Fibroblast of skin of abdomen (primary cell): ENCODE measurements at places on chromosomes 16 and 17.

DNA sequence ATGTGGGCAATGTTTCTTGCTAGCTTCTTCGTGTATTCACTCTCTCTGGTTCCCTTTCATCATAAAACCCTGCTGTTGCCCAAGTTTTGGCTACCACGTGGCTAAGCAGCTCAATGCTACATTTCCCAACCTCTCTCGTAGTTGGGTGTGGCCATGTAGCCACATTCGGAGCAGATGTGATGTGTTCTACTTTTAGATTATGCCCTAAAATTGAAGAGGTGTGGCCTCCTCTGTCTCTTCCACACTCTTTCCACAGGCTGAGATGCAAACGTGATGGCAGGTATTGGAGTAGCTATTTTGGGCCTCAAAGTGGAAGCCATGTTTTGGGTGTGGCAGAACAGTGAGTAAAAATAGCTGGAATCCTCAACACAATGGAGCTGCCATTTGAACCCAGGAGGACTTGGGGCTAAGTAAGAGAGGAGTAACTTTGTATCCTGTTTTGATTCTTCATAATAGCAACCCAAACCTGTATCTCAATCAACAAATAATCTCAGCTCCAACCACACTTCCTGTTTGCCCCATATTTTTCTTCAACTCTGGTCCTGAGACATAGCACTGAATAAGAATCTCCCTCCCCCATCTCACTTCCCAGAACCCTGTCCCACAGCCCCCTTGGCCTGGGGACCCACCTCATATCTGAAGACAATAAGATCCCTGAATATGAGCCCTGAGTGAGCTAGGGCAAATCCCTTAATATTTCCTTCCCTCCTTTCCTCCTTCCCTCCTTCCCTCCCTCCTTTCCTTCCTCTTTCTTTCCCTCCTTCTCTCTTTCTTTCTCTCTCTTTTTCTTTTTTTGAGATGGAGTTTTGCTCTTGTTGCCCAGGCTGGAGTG, 4.0 kb downstream of the NUPR1 start:
- DNase-seq = peak; percentile 28

DNA sequence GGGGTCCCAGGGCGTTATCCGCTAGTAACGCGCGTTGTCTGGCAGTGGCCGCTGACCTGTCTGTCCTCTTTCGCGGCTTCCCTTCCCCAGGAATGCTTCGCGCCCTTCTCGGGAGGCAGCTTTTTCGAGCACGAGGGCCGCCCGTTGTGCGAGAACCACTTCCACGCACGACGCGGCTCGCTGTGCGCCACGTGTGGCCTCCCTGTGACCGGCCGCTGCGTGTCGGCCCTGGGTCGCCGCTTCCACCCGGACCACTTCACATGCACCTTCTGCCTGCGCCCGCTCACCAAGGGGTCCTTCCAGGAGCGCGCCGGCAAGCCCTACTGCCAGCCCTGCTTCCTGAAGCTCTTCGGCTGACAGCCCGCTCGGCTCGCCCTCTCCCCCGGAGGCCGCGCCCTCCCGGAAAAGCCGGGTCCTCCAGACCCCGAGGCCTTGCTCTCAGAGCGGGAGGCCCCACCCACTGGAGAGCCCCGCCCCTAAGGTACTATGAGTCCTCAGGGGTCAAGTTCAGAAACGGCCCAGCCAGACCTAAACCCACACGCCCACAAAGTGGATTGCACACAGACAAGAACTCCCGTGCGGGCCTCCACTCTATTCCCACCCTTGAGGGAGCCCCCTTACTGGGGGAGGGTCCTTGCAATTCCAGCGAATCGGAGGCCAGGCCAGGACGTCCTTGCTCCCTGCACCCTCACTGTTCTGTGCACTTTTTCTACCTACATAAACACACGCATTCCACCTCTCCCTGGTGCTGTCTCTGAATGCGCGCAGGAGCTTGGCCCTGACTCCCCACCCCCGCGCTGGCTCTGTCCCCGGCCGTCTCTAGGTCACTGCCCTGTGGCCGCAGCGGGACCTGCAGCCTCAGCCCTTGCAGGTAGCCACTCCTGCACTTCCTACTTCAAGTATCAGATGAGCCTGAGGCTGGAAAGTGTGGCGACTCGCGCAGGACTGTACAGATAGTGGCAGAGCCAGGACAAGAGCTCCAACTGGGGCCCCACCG, 5.4 kb upstream of the SLC5A2 start:
- DNase-seq = no peak

- no peak for DNase-seq
These were observed 13.8 kb upstream of the DUSP14 start for GRCh38 chr17:37475731-37476420.

GRCh38 chr17:35900708-35901480, 20.7 kb upstream of the CCL5 start:
- peak; percentile 28 for DNase-seq

DNA sequence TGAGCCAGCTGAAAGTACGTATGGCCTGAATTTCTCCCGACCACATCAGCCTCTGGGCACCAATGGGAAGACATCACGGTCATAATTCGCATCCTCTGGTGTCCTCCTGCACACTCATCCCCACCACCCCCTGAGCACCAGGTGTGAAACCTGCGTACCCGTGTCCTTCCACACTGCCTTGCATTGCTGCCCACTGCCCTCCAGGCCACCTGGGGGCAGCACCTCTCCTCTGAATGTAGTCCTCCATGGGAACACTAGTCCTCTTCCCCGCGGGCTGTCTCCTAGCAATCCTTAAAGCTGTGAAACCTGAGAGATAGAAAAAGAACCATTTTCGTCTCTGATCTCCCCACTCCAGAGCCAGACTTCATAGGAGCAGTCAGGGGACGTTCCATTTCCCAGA, 125.5 kb downstream of the ZNF18 start:
- DNase-seq = no peak

GRCh38 chr16:6280055-6280454, 1052.6 kb upstream of the RBFOX1 start:
- DNase-seq = no peak

GRCh38 chr17:1648963-1649843, 463 bp downstream of the RILP start:
- peak; percentile 91 for DNase-seq

DNA sequence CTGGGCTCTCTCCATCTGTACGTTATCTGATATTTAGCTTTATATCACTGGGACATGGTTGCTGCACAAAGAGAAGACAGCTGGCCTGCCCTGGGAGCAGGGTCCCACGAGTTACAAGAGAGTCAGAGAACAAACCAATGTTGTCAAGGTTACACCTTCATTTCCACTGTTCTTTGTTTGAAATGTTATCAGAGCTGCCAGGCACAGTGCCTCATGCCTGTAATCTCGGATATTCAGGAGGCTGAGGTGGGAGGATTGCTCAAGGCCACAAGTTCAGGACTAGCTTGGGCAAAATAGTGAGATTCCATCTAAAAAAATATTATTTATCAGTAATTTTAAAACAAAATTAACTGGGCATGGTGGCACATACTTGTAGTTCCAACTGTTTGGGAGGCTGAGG, 34.6 kb downstream of the ATP6V0A1 start:
- no peak for DNase-seq

DNA sequence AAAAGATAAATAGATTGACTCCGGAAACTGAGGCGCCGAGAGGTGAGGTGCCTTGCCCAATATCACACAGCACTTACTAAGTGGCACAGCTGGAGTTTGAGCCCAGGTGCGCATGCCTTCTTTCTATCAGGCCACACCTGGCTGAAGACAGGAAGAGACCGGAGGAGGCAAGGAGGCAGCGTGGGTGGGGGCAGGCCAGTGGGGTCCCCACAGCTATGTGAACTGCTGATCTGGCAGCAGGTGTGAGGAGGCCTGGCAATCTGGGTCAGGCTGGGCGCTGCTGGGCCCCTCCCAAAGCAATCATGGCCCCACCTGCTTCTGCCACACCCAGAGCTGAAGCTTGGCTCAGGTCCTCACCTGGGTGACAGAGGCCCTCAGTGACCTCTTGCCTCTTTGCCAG, 1.9 kb upstream of the GDPD3 start:
- DNase-seq = no peak

DNA sequence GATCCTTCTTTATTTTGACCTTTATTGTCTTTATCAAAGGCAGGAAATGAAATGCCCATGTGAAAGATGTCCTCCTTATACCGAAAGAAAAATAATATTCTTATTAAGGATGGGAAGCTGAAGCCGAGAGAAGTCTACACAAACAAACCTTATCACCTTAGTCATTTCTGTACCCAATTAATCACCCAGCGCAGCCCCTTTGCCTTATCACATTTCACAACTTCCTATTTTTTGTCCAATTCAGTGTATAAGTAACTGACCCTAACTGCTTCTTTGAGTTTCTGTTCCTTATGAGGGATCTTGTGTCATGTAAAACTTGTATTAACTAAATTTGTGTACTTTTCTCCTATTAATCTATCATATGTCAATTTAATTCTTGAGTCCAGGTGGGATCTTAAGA, 16.4 kb upstream of the CCL23 start:
- no peak for DNase-seq

- DNase-seq = no peak
These were observed 213.2 kb downstream of the C16orf78 start for GRCh38 chr16:49586466-49587450.

- no peak for DNase-seq
These were observed 43.9 kb upstream of the ZC3H18 start for GRCh38 chr16:88526008-88526905.

GRCh38 chr17:59876107-59876506, 16.6 kb downstream of the TUBD1 start:
- no peak for DNase-seq
